Suppressor macrophage treated with lipopolysaccharide for 4 hours (primary cell): ENCODE measurements at places on chromosomes 3 and 15.

- DNase-seq, result no peak
Measured at GRCh38 chr3:4207672-4208071, 95.5 kb upstream of the SETMAR start.

DNA sequence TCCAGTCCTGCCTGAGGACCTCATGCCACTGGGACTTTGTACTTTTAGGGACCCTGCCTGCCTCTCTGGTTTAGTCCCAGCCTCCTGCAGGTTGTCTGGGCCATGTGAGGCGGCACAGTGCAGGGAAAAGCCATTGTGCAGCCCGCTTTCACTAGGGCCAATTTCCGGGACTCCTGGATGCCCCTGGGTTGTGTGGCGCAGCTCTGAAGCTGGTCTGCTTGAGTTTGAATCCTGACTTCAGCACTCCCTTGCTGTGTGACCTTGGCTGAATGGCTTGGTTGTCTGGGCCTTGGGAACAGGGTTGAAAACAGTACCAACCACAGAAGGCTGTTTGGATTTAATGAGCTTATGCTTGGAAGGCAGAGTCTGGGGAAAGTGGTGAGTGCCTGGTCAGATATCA, 8.3 kb downstream of the TEX264 start:
- DNase-seq, result no peak

GRCh38 chr3:16028604-16029003, 145.9 kb upstream of the GALNT15 start:
- no peak for DNase-seq

- DNase-seq, result peak; percentile 52
Measured at GRCh38 chr3:72538070-72538745, 310.0 kb downstream of the SHQ1 start.

DNA sequence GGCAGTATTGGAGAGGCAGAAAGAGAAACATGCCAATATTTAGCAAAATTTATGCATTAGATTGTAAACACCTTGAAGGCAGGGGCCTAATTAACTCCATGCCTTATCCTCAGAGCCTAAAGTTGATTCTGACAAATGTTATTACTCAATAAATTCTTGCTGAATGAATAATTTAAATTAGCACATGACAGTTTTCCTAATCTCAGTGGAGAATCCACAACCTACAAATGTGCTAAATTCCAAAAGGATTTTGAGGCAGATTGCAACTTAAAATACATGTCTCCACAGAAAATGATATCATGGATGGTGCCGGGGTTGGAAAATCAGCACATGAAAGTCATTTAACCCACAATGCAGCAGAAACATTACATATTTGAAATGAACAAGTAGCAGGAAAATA, 41.1 kb upstream of the NANOGP8 start:
- no peak for DNase-seq

DNA sequence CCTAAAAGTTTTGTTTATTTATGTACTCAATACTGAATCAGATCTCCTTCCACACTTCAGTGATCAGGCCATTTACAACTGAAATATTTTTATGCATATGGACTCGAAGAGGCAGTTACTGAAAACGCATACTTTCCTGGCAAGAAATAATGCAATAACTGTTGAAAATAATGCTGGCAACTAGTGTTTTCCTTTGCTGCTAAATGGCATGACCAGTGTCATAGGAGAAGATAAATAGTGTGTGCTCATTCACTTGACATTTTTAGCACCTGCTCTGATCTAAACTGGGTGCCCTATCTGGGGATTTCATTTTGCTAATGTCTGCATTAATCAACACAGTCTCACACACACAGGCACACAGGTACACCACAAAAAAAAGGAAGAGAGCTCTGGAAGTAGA, 695.2 kb downstream of the TUSC7 start:
- no peak for DNase-seq

GRCh38 chr3:57314204-57314603, 21.7 kb upstream of the ASB14 start:
- no peak for DNase-seq

- peak; percentile 21 for DNase-seq
Measured at GRCh38 chr15:69486481-69487110, 34.0 kb downstream of the RPLP1 start.

DNA sequence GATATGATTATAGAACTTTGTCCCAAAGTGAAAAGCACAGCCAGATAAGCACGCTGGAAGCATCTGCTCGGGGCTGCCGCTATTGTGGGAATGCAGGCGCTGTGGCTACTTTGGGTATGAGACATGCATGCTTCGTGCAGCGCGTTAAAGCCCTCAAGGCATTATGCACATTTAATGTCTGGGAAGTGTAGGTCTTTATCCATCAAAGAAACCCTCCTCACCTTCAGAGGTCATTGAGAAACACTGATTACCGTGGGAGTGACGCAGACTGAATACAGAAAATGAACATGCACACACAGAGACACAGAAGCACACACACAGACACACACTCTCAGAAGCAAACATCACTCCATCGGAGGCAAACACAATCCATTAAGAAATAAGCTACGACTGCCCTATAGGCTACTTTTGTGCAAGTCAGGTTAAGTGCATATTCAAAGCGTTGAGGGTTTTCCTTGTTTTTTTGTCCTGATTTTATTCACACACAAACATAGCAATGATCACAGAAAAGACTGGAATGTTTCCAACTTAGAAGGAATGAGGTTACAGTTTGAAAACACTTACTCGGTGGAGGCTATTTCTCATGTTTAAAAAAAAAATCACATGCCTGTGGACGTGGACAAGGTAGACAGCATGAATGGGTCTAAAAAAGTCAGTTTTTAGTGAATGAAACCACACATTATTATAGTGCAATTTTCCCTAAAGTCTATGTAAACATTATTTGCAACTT, 68.5 kb downstream of the PLCH1 start:
- DNase-seq, result no peak

GRCh38 chr3:169029674-169030285, 633.7 kb downstream of the MECOM start:
- DNase-seq, result no peak

DNA sequence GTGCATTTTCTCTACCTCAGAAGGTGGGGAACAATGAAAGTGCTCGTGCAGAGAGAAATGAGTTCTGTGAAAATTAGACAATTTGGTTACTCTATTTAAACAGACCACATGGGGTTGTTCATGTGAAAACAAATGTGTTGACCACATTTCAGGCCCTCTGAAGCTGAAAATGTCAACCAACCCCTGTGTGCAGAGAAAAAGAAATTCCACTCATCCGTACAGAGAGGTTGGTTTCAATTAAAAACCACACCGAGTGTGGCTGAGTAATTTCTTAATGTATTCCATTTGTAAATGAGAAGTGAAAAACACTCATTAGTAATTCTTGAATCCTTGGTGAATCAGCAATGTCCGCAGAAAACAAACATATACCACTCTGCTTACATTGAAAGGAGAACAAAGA, 46.9 kb upstream of the SLC7A14 start:
- DNase-seq, result no peak

DNA sequence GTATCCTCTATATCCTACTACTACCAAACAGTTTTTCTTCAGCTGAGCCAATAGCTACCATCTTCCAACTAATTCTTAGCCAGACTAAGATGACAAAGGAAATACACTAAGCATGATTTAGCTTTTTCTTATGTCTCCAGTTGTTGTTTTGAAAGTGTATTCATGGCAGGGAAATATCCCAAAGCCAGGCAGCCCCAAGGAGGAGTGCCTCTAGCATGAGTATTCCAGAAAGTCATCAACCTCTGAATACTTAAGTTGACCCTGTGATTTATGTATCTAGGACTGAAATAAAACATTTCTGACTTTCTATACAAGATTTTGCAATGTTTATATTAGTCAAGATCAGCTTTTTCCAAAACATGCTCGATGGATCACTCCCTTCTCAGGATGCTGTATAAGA, 449.1 kb downstream of the IL5RA start:
- no peak for DNase-seq

DNA sequence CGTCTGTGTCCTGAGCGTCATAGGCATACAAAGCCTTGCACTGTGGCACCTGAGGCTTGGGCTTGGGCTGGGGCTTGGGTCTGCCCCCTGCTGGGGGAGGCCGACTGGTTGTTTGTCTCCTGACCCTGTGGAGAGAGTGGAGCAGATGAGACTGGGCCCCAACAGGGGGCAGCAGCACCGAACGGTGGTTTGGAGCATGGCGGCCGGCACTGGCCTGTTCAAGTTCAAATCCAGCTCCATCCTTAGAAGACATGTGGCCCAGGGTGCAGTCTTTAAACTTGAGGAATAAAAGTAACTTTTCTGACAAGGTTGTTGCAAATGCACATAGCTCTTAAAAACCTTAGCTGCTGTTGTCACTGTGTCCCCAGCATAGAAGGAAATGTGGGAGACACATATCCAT, 33.3 kb downstream of the CCNB2 start:
- peak; percentile 49 for DNase-seq

DNA sequence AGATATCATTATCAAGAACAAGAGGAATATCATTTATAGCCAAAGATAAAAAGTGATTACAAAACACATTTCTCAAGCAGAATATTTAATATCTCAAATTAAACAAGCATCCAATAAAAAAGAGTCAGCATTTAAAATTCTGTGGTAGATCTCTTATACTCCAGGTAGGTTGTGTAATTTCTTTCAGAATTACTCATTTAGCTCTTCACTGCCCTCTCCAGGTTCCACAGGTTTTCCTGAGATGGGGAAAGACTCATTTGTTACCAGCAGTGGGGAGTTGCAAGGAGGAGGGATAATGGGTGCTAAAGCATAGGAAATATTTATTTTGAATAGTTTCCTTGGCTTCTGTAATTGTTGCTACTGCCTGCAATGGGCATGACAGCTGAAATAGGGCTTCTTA, 83.1 kb upstream of the RASGRP1 start:
- DNase-seq, result no peak

DNA sequence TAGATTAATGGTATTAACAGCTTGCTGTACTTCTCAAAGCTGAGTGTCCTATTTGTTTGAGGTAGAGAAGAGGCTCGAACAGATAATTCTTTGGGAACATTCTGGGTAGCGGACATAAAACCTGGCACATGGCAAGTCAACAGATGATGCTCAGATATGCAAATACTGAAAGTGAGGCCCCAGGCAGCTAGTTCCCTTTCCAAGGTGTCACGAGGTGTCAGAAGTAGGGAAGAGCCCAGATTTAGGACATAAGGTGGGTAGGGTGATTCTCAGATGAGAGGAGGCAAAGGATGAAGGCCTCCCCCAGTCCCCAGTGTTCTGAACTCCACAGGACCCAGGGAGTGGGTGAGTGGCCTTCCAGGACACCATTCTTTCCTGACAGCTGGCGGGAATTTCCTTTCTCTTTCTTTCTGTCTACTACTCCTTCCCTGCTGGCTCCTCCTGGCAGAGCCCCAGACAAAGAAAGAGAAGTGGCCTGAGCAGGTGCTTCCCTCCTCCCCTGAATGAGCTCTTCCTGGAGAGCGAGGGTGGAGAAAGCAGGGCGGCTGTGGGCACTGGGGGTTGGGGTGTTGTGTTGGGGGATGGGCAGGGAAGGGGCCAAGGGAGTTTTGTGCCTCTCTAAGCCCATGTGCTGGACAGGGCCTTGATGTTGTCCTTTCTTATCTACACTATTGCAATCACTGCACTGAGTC, 87.5 kb downstream of the CORO2B start:
- no peak for DNase-seq
